Stimulated activated CD4-positive, alpha-beta T cell treated with anti-CD3 and anti-CD28 coated beads, Interleukin-1b, Interleukin-23, amount 100 ng/mL, for 4 hours (primary cell): ENCODE measurements at places on chromosomes 16 and 17.
A peak's percentile ranks its signal among the peaks of the same experiment; 100 is the strongest.

GRCh38 chr16:62568926-62569325 lies 532.7 kb upstream of the CDH8 start:
- no peak for DNase-seq

- no peak for DNase-seq
Observed at GRCh38 chr17:80118601-80119270, 17.4 kb downstream of the GAA start.

DNA sequence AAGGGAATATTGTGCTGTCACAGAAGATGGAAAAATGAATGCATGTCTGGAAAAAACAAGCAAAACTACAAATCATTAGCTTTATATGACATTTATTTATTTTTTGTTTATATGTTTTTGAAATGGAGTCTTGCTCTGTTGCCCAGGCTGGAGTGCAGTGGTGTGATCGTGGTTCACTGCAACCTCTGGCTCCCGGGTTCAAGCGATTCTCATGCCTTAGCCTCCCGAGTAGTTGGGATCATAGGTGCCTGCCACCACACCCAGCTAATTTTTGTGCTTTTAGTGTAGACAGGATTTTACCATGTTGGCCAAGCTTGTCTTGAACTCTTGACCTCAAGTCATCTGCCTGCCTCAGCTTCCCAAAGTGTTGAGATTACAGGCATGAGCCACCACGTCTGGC lies 8.5 kb downstream of the NDE1 start:
- DNase-seq = no peak

DNA sequence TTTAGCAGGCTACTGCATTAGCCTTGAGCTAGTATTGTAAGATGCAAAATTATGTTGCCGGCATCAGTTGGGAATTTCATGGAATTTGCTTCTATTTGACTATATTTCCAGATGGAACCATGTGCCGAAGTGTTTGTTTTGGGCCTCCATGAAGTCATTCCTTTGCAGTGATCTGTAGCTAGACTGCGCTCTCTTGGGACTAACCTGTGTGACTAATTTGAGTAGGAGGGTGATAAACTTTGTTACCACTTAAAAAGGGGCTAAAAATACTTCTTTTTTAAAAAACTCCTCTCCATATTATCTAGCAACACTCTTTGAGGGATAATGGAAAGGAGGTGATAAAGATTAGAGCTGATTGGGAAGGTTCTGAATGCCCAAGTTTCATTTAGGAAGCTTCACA lies 166.8 kb upstream of the TBX2 start:
- no peak for DNase-seq

- DNase-seq = no peak
Observed at GRCh38 chr17:80782536-80783427, 208.9 kb upstream of the CHMP6 start.

DNA sequence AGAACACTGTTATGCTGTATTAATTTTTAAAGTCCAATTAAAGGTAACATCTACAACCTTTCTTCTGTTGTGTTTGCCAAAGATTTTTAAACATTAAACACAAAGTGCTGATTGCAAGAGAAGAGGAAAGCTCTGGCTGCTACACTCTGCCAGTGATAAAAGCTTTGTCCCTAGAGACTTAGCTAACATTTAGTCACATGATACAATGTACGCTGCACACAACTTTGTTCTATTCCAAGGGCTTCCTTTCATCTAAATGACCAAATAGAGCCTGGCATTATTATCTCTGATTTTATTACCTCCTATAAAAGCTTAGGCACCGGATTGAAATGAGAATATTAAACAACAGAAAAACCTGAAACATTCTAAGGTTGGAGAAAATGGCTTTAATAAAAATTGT lies 388.7 kb upstream of the PMFBP1 start:
- DNase-seq = no peak

DNA sequence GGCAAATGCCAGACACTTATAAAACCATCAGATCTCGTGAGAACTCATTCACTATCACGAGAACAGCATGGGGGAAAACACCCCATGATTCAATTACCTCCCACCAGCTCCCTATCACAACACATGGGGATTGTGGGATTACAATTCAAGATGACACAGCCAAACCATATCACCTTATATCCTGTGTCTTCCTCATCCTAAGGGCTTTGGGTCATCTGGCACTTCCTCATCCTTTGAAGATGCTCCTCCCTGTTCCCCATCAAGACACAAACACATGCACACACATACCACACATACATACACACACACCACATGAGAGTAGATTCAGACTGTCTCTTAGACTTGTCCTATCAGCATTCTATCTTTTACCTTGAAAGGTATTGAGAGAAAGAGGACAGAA lies 2.8 kb upstream of the PMFBP1 start:
- no peak for DNase-seq

DNA sequence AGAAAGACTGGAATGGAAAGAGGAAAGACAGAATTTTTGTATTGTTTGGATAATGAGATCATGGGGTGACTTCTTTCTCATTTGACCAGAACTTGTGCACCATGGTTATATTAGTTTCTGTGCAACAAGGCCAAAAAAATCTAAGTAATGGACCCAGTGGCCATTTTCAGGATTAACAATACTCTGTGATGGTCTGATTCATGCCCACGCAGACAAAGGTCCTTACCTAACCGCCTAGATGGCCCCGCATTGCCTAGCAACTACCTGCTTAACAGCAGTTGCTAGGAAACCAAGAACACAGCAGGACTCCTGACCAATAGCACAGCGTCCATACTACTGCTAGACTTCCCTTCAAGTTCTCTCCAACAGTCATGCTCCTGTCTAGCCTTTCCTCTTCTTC lies 22.4 kb downstream of the MIS12 start:
- no peak for DNase-seq

- no peak for DNase-seq
Observed at GRCh38 chr16:8880839-8881510, 1.2 kb upstream of the LITAFD start.

GRCh38 chr17:39339272-39339671 lies 62.2 kb downstream of the FBXL20 start:
- DNase-seq = no peak

DNA sequence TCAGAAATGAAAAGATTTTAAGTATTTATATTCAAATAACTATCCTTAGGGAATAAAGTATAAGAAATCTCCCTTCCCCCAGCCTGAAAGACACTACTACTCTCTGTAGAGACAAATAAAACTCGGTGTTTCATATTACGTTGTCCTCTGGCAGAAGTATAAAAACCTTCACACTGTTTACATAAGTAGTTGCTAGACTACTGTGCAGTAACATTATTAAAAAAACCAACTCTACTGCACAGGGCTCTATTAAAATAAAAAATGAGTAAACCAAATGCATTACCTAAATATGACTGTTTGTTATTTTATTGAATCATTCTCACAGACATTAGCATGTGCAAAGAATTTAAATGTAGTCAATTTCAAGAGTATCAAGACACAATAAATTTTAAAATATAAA lies 67.4 kb downstream of the MED13 start:
- no peak for DNase-seq

DNA sequence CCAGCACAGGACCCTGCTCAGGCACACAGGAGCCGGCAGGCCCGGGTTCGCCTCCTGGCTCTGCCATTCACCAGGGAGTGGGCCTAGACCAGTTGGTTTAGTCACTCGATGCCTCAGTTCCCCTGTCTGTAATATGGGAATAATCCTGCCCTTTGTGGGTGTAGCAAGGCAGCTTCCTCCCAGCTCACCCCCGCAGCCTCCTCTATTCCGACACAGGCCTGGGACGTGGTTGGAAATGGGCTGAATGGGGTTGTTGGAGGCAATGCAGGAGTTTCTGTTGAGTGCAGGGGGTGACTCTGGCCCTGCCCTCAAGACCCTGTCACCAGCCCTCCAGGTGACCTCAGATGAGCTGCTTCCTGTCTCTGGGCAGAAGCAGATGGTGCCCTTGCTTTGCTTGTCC lies 19.8 kb downstream of the SLC5A10 start:
- DNase-seq = no peak

DNA sequence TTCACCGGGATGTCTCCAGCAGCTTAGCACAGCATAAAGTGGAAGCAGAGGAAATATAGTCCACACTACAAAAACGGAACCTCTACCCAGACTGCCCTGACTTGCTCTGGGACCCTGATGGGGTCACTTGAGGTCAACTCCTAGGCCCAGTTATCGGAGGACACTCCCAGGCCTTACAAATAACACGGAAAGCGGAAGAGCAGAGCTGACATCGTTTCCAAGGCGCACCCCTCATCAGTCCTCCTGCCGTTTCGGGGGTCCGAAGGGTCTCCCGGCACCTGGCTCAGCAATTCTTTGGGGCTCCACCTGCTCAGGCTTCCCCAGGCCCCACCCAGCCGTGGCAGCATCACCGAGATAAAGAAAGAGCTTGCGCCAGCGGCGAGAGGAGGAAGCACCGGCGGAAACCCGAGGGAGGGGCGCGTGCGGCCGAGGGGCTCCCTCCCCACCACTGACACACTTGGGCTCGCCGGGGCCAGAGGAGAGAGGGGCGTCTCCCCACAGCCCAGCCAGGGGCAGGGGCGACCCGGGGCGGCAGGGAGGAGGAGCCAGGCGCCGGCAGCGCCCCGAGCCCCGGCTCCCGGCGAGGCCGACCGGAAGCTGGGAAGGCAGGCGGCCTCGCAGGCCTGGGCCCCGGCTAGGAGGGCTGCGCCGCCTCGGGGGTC lies 727 bp downstream of the CORO7 start:
- peak; percentile 39 for DNase-seq

DNA sequence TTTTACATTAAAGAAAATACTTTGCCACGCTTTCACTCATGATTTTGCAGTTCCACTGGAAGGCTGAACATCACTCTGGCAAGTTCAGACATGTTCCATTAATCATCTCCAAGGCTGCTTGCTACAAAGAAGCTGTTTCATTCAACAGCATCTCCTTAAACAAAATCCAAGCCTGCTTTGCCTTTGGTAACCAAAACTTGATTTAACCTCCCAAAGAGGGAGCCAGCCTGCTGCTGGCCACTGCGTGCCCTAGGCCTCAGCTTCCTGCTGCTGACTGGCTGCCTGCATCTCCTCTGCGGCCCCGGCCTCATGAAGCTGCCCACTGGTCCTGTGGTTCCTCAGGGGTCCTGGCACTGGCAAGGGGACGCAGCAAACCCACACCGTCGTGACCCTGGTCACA lies 31.8 kb downstream of the ANKRD11 start:
- no peak for DNase-seq

- DNase-seq = no peak
Observed at GRCh38 chr16:3138342-3138741, 3.5 kb downstream of the ZNF213 start.
